Left lobe of liver (tissue), 2 donors: ENCODE measurements at places on chromosomes 5 and 9.

GRCh38 chr5:176889321-176890280 lies 9.5 kb downstream of the HK3 start:
- DNase-seq, result peak; percentile 37

DNA sequence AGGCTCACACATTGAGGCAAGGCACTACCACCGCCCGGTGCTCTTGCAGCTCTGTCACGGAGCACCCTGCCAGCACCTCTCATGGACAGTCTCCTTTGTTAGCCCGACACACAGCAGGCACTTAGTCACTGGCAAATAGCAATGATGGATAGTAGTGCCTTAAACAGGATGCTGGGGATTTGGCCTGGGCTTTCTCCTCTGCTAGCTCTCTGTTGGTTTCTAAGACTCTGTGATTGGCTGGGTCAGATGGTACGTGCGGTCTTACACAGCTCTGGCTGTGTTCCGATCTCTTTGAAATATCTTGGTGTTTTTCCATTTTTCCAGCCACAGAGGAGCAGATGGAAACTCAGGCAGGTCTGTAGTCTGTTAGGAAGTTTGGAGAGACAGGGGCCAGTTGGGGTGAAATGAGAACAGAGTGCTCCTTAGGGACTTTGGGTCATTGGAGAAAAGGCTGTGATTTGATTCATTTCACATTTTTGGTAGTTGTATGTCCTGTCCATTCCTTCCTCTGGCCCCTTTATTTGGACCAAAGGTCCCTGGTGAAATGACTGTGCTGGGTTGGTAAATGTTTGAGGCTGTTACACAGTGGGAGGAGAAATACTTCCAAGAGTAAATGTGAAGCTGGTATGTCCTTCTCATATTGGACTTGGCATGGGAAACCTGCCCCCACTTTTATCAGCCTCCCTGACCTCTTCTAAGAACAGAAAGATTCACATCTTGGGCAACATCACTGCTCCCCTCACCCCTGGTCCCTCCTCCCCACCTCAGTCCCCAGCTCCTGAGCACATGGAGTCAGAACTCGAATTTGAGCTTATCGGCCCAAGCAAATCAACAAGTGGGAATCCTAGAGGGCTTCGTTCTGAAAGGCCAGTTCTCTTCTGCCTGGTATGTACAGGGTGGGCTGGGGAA lies 3.4 kb downstream of the SMIM3 start:
- DNase-seq, result no peak

DNA sequence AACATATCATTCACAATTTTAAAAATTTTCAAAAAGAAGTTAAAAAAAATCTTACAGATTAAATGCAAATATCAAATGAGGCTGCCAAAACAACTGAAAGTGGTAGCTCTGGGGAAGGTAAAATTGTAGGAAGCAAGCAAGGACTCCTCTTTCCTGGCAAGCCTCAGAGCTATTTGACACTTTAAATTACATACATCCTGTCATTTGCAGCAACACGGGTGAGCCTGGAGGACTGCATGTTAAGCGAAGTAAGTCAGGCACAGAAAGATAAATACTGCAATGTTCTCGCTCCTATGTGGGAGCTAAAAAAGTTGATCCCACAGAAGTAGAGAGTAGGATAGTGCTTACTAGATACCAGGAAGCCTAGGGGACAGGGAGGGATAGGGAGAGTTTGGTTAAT lies 58.0 kb downstream of the LPAR1 start:
- DNase-seq, result no peak

GRCh38 chr9:36129139-36129538 lies 7.4 kb upstream of the GLIPR2 start:
- no peak for DNase-seq

GRCh38 chr5:159045165-159045811 lies 54.4 kb downstream of the EBF1 start:
- no peak for DNase-seq

DNA sequence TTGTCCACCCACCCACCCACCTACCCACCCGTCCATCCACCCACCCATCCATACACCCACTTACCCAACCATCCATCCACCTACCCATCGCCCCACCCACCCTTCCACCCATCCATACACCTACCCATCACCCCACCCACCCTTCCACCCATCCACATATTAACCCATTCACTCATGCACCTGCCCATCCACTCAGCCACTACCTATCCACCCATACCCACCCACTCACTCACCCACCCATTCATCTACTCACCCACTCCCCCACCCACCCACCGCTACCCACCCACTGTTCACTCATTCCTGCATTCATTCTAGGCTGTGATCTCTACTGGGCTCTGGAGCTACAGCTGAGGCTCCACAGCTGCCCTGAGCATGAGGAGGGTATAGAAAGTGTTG lies 117.5 kb upstream of the LMX1B start:
- no peak for DNase-seq

DNA sequence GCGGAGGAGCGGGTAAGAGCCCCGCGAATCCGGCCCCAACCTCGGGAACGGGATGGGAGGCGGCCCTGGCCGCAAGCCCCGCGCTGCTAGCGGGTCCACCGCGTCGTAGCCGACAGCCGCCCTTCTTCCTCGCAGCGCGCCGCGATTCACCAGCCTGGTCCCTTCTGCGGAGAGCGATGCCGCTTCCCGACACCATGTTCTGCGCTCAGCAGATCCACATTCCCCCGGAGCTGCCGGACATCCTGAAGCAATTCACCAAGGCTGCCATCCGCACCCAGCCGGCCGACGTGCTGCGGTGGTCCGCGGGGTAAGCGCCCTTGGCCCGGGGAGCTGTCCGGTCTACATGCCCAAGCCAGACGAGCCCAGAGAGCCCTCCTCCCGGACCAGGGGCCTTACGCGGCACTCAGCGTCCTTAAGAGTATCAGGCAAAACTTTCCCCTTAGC lies 335 bp downstream of the ROPN1L start:
- no peak for DNase-seq

DNA sequence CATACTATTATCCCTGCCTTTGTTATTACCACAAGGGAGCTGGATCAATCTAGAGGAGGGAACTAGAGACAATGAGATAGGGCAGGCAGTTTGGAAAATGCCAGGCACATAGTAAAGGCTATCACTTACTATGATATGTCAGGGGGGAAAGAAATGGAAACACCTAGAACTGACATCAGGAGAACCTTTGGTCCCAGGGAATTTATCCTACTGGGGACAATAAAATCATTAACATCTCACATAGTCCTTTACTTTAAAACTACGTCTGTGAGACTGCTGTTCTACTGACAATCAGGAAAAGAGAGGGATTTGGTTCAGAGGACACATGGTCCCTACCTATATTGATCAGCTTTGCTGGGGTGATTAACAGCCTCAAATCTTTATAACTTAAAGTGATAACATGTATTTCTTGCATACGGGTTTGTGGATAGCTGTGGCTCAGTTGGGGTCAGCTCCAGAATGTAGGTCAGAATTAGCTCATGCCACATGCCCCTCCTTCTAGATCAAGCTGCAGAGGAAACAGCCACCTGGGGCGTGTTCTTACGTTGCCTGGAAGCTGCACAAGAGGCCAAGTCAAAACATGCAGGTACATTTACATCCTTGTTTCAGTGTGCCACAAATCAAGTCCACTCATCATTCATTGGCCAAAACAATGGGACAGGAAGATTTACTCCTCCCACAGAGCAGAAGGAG lies 43.9 kb upstream of the ALDOB start:
- no peak for DNase-seq

GRCh38 chr5:14068136-14068535 lies 75.0 kb upstream of the TRIO start:
- no peak for DNase-seq
